ENCODE measurements at places on chromosomes 5 and 9. TPM values are rescaled to one million over a fixed set of nuclear protein-coding genes. Genes with fewer than 3 reads are reported as not detected.

- no peak overlapping the region for H3K27ac ChIP-seq
- no peak overlapping the region for H3K4me3 ChIP-seq
- H3K4me1 ChIP-seq = no peaks in the 10 kb centered on the region
- H3K27me3 ChIP-seq = no peaks in the 10 kb centered on the region
- no peak for DNase-seq
Measured at GRCh38 chr5:36276864-36277263, 24.8 kb downstream of the RANBP3L start.

DNA sequence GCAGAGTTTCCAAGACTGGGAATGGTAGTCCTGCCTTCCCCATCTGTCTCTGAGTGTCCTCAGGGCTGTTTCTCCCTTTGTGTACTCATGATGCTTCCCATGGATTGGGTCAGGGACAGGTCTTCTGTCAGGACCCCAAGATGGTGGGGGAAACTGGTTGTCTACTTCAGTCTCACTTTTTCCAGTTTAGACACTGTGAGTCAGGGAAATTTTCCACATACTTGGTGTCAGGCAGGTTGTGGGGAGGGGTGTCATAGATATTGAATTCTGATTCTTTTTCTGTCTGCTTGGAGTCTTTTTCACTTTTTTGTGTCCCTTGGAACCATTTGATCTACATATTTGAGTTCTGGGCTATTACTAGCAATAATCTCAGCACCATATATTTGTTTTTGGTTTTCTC, 10.3 kb downstream of the POLK start:
- DNase-seq = no peak
- H3K4me1 ChIP-seq = no peaks in the 10 kb centered on the region
- H3K36me3 ChIP-seq = no peaks in the 10 kb centered on the region
- no peak overlapping the region for H3K27ac ChIP-seq

- H3K4me3 ChIP-seq = no peak overlapping the region
- no peaks in the 10 kb centered on the region for H3K4me1 ChIP-seq
- no peak overlapping the region for H3K27ac ChIP-seq
- DNase-seq = peak; percentile 55
- no peaks in the 10 kb centered on the region for H3K27me3 ChIP-seq
- H3K36me3 ChIP-seq = no peaks in the 10 kb centered on the region
Measured at GRCh38 chr9:35406183-35406959, 83.5 kb upstream of the RUSC2 start.

The ZNF618 gene
- total RNA-seq = 8.4 TPM

The DEPDC1B gene
- total RNA-seq = 37.3 TPM

GRCh38 chr5:89707891-89708290, 701.7 kb downstream of the CETN3 start:
- peaks cover 4% of the 10 kb centered on the region for H3K4me1 ChIP-seq
- H3K27ac ChIP-seq = no peak overlapping the region
- H3K36me3 ChIP-seq = no peaks in the 10 kb centered on the region
- H3K4me3 ChIP-seq = no peak overlapping the region

The OR1Q1 gene
- not detected for total RNA-seq

- no peak for DNase-seq
- no peak overlapping the region for H3K27ac ChIP-seq
- no peaks in the 10 kb centered on the region for H3K4me1 ChIP-seq
- H3K36me3 ChIP-seq = no peaks in the 10 kb centered on the region
- H3K27me3 ChIP-seq = no peaks in the 10 kb centered on the region
- H3K4me3 ChIP-seq = no peak overlapping the region
Measured at GRCh38 chr9:20753761-20754160, 69.7 kb downstream of the FOCAD start.

The FAM163B gene
- total RNA-seq = 0.68 TPM

- H3K36me3 ChIP-seq = no peaks in the 10 kb centered on the region
- H3K4me1 ChIP-seq = peaks cover 5% of the 10 kb centered on the region
- no peaks in the 10 kb centered on the region for H3K27me3 ChIP-seq
- no peak overlapping the region for H3K27ac ChIP-seq
Measured at GRCh38 chr5:165497707-165498106, 1992.3 kb downstream of the MAT2B start.

- H3K4me3 ChIP-seq = no peak overlapping the region
- no peak overlapping the region for H3K27ac ChIP-seq
- H3K36me3 ChIP-seq = no peaks in the 10 kb centered on the region
- peaks cover 5% of the 10 kb centered on the region for H3K4me1 ChIP-seq
- DNase-seq = no peak
Measured at GRCh38 chr5:123921193-123921592, 409.2 kb downstream of the CSNK1G3 start.

The QSOX2 gene
- total RNA-seq = 9.4 TPM

DNA sequence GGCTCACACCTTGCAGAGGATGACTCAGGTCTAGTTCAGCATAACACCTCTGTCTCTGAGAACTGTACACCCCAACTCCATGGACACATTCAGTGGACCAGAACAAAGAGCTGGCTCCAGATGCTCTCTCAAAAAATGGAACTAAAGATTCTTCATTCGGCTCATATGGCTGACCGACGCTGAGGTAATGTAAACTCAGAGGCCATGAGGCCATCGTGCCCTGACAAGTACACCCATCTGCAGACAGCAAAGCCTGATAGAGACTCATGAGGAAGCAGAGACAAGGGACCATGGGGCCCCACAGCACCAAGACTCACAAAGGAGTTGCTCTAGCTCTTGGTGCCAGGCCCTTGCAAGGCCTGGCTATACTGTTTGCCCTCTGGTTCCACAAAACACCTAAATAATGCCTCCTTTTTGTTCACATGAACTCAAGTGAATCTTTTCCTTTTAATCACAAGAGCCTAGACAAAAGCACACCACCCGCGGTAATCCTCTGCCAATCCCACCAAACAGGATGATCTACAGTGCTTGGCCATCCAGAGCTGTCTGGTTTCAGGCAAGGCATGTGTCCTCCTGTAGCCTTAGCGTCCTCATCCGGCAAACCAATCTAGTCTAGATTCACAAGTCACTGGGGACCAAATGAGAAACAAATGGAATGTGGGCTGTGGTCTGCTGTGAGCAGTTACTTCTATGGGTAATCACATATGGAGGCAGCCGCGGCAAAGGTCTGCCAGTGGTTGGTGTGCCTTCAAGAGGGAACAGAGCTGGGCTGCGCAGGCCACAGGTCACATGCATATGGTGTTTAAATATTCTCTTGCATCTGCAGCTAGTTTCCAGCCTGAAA, 22.7 kb downstream of the MED27 start:
- DNase-seq = no peak
- H3K4me1 ChIP-seq = no peaks in the 10 kb centered on the region
- H3K4me3 ChIP-seq = no peak overlapping the region
- no peak overlapping the region for H3K27ac ChIP-seq
- H3K36me3 ChIP-seq = no peaks in the 10 kb centered on the region

- no peaks in the 10 kb centered on the region for H3K27me3 ChIP-seq
- no peaks in the 10 kb centered on the region for H3K36me3 ChIP-seq
- H3K4me1 ChIP-seq = no peaks in the 10 kb centered on the region
- no peak for DNase-seq
Measured at GRCh38 chr9:3391414-3391813, 134.4 kb downstream of the RFX3 start.

DNA sequence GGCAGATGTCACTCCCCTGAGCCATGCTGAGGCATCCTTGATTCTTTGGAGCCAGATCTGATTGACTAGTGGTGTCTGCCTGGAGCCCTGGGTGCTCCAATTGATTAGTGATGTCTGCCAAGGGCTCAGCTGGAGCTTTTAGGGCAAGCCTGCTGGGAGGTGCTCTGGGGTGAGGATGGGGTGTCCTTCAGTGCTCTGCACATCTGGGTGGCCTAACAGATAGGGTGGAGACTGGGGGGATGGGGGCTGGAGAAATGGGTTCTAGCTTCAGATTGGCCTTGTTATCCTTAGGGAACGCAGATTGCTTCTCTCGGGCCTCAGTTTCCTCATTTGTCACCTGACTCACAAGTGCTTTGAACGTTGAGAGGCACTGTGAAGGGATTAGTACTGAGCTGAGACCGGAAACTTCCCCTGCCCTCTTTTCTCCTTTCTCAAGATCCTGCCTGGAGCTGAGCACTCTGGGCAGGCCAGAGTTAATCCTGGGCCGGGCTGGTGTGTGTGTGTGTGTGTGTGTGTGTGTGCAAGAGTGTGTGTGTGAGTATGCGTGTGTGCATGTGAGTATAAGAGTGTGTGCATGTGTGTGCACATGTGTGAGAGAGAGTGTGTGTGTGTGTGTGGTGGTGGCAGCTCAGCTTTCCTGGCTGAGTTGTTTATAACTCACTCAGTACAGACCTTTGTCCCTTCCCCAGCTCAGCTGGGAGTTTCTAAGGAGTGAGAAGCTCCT, 5.6 kb upstream of the IER5L start:
- no peak overlapping the region for H3K4me3 ChIP-seq
- H3K27ac ChIP-seq = peak overlapping the region; percentile 95
- no peaks in the 10 kb centered on the region for H3K27me3 ChIP-seq
- DNase-seq = peak; percentile 76

The LRRC14B gene
- not detected for total RNA-seq

The SLC1A1 gene
- total RNA-seq = 50.7 TPM

DNA sequence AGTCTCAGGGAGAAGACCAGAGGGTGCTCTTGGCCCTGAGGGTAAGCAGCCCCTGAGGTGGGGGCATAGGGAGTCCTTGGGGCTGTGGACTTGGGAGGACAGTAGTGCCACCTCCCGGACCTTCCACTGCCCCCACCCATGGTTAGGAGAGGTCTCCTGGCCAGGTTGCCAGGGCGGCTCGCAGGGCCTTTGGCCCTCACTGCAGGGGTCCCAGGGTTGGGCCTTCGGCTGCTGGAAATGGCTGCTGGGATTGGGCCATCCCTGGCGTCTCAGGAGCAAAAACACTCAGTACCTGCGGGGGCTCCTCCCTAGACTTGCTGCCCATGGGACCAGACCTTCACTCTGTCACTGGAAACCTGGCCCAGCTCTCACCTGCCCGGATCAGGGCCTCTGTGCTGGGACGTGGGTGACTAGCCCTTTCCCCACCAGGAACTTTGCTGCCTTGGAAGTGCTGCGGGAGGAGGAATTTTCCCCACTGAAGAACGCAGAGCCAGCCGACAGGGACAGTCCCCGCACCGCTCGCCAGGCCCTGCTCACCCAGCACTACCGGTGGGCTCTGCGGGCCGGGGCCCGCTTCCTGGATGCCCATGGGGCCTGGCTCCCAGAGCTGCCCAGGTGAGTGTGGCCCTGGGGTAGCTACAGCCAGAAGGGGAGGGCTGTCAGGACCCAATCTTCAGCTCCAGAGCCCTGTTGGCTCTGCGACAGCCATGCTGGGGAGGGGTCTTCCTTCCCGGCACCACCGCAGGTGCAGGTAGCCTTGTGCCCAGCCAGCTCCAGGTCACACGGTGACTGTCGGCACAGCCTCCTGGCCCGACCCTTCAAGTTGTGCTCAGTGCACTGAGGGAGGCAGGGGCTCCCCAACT, 3.2 kb downstream of the UAP1L1 start:
- H3K27me3 ChIP-seq = peaks cover 14% of the 10 kb centered on the region
- DNase-seq = no peak
- H3K27ac ChIP-seq = no peak overlapping the region
- H3K4me3 ChIP-seq = no peak overlapping the region

The PRRC1 gene
- 84.0 TPM for total RNA-seq

GRCh38 chr5:136458481-136458880, 93.1 kb upstream of the TRPC7 start:
- no peaks in the 10 kb centered on the region for H3K4me1 ChIP-seq
- no peaks in the 10 kb centered on the region for H3K27me3 ChIP-seq
- H3K27ac ChIP-seq = no peak overlapping the region
- H3K36me3 ChIP-seq = no peaks in the 10 kb centered on the region

- H3K27ac ChIP-seq = no peak overlapping the region
- H3K36me3 ChIP-seq = no peaks in the 10 kb centered on the region
- no peaks in the 10 kb centered on the region for H3K27me3 ChIP-seq
- no peak for DNase-seq
Measured at GRCh38 chr9:110559869-110560268, 19.7 kb downstream of the SVEP1 start.

DNA sequence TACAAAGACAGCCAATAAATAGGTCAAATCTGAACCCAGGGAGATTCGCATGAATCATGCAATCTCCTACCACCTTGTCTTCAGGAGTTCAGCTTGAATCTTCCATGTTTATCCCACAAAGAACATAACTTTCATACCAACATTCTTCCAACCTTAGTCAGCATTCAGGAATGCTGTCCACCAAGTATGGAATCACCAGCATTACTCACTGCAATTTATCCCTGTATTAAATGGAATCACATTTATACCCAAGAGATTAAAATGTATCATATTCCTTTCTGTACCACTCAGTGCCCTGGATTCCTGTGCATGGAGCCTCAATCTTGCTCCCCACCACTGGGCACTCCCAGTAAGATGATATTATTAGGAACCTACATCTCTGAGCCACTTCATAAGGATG, 162.6 kb downstream of the GLIS3 start:
- H3K36me3 ChIP-seq = no peaks in the 10 kb centered on the region
- H3K4me3 ChIP-seq = no peak overlapping the region
- peak; percentile 51 for DNase-seq
- peaks cover 21% of the 10 kb centered on the region for H3K4me1 ChIP-seq

- no peaks in the 10 kb centered on the region for H3K27me3 ChIP-seq
- H3K36me3 ChIP-seq = no peaks in the 10 kb centered on the region
- DNase-seq = no peak
- H3K4me3 ChIP-seq = no peak overlapping the region
Measured at GRCh38 chr5:137105351-137106035, 393.6 kb downstream of the SPOCK1 start.

- no peaks in the 10 kb centered on the region for H3K36me3 ChIP-seq
- peak; percentile 39 for DNase-seq
- no peak overlapping the region for H3K4me3 ChIP-seq
- no peaks in the 10 kb centered on the region for H3K27me3 ChIP-seq
- no peak overlapping the region for H3K27ac ChIP-seq
- H3K4me1 ChIP-seq = no peaks in the 10 kb centered on the region
Measured at GRCh38 chr5:12691330-12691729, 787.1 kb upstream of the CTNND2 start.

DNA sequence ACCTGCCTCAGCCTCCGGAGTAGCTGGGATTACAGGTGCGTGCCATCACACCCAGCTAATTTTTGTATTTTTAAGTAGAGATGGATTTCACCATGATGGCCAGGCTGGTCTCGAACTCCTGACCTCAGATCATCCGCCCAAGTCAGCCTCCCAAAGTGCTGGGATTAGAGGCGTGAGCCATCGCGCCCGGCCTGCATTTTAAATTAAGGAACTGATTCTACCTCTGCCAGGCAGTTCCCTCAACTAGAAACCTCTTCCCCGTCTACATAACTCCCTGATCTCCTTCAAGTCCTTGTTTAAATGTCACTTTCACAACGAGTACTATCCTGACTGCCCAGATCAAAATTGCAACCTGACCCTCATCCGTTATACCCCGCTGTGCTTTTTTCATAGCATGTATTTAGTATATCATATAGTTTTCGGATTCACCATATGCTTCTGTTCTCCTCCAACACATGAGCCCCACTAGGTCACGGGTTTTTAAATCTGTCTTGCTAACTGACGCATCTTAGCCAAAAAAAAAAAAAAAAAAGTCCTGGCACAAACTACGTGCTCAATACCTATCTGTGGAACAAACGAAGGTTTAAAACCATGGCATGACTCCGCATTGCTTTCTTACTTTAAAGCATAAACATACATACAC, 858 bp upstream of the SOWAHA start:
- H3K27ac ChIP-seq = no peak overlapping the region
- DNase-seq = no peak
- H3K4me1 ChIP-seq = peaks cover 33% of the 10 kb centered on the region
- H3K36me3 ChIP-seq = no peaks in the 10 kb centered on the region

The WDR38 gene
- total RNA-seq = not detected

The KLHL3 gene
- total RNA-seq = 5.3 TPM

Data from hepatocyte (in vitro differentiated cells).